Effector memory CD4-positive, alpha-beta T cell (primary cell): ENCODE measurements at places on chromosomes 6 and 20.

GRCh38 chr6:18845896-18846295, 458.7 kb downstream of the RNF144B start:
- H3K27ac ChIP-seq = no peak overlapping the region
- no peak for DNase-seq
- H3K27me3 ChIP-seq = no peaks in the 10 kb centered on the region

DNA sequence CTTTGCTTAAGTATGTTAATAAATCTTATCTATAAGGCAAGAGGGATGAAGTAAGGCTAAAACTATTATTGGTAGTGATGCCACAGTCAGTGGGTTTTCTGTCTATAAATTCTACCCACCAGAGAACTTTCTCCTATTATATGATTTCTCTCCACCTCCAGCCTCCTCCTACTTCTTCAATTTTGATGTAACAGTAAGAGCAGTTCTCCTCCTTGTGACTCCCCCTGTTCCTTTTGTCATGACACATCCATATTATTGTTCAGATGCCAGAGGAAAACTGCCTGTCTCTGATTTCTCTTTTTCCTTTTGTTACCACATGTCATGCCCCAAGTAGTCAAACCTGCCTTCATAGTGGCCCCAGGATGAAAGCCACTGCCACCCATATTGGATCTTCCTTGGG, 9.1 kb upstream of the RCAN2 start:
- H3K4me1 ChIP-seq = no peaks in the 10 kb centered on the region
- H3K36me3 ChIP-seq = no peaks in the 10 kb centered on the region
- H3K27ac ChIP-seq = no peak overlapping the region
- DNase-seq = no peak

DNA sequence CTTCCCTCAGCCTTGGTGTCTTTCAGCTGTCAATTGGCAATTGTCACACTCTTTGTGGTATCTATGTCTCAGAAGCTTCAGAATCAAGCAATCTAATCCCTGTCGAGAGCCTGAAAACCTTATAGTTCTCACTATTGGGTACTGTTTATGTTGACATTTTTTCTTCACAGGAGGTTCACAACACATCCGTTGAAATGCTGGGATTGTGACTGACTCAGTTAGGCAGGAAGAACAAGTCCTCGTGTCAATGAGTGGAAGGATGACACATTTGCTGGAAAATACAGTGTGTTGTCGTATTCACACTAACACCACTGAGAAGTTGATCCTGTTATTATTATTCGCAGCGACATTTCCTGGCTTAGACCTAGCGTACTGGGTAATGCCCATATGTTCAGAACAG, 163.9 kb upstream of the CITED2 start:
- peaks cover 29% of the 10 kb centered on the region for H3K4me1 ChIP-seq
- H3K36me3 ChIP-seq = no peaks in the 10 kb centered on the region
- H3K27ac ChIP-seq = no peak overlapping the region
- DNase-seq = no peak
- no peak overlapping the region for H3K4me3 ChIP-seq

DNA sequence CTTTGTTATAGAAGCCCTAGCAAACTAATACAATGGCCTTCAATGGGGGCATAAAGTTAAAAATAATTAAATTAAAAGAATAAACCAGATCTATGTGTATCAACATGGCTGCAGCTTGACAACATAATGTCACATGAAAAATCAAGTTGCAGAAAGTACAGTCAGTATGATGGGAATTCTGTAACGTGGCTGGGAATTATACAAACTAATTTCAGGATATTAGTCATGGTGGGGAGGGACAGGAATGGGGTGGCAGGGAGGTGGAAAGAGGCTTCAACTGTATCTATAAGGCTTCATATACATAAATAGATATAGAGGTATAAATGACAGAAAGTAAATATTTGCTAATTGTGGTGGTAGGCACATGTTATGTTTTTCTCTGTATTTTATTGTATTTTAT, 107.1 kb downstream of the UNC5CL start:
- no peak for DNase-seq
- H3K4me3 ChIP-seq = no peak overlapping the region
- no peaks in the 10 kb centered on the region for H3K36me3 ChIP-seq
- H3K27me3 ChIP-seq = no peaks in the 10 kb centered on the region
- no peak overlapping the region for H3K27ac ChIP-seq
- H3K4me1 ChIP-seq = no peaks in the 10 kb centered on the region

GRCh38 chr20:57390604-57391438, at the start of gene RBM38:
RBM38 (plus strand) TSS chr20:57391396; CDS start chr20:57391582, 186 bp downstream.
- DNase-seq = peak; percentile 68
- H3K4me3 ChIP-seq = peak within 1 kb of the TSS; percentile 85
- peaks cover 47% of the 10 kb centered on the region for H3K4me1 ChIP-seq
- peaks cover 27% of the 10 kb centered on the region for H3K36me3 ChIP-seq
- no peaks in the 10 kb centered on the region for H3K27me3 ChIP-seq

DNA sequence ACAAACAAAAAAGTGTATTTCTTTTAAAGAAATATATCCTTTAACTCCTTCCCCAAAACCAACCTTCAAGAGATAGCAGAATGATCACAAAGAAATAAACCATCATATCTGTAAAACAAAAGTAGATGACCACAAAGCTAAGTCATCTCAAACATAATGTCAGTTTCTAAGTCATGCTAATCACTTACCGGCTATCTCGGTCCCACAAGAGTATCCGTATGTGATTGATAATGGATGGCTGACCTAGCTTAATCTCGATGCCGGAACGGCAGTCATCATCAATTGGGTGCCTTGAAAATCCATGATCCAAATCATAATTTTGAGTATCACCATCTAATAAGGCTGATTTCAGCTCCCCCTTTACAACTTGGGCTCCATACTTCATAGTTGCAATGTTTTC, 59.7 kb downstream of the BTBD9 start:
- H3K4me3 ChIP-seq = no peak overlapping the region
- H3K36me3 ChIP-seq = peaks cover 16% of the 10 kb centered on the region
- DNase-seq = no peak
- no peaks in the 10 kb centered on the region for H3K4me1 ChIP-seq
- H3K27me3 ChIP-seq = no peaks in the 10 kb centered on the region
- no peak overlapping the region for H3K27ac ChIP-seq

DNA sequence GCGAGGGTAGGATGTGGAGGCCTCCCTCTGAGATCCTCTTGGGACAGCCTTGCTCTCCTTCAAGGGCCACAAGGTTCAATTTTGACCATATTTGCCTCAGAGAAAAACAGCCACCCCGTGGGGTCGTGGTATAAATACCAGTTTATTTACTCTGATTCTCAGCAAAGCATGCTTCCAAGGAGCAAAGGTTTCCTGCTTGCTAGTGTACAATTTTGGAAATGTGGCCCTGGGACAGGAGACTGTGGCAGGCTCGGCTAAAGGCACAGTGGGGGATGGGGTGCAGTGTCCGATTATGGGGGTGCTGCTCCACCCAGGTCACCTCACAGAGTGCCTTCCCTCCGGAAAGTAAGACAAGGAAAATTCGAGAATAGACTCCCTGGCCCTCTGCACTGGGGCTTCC, 31.1 kb downstream of the RBM38 start:
- peaks cover 3% of the 10 kb centered on the region for H3K4me1 ChIP-seq
- H3K27me3 ChIP-seq = no peaks in the 10 kb centered on the region
- no peak overlapping the region for H3K27ac ChIP-seq
- no peak for DNase-seq

- H3K27me3 ChIP-seq = no peaks in the 10 kb centered on the region
- DNase-seq = no peak
- H3K36me3 ChIP-seq = no peaks in the 10 kb centered on the region
- no peaks in the 10 kb centered on the region for H3K4me1 ChIP-seq
- H3K27ac ChIP-seq = no peak overlapping the region
- no peak overlapping the region for H3K4me3 ChIP-seq
These were observed 58.1 kb downstream of the NUS1 start for GRCh38 chr6:117733341-117733740.

DNA sequence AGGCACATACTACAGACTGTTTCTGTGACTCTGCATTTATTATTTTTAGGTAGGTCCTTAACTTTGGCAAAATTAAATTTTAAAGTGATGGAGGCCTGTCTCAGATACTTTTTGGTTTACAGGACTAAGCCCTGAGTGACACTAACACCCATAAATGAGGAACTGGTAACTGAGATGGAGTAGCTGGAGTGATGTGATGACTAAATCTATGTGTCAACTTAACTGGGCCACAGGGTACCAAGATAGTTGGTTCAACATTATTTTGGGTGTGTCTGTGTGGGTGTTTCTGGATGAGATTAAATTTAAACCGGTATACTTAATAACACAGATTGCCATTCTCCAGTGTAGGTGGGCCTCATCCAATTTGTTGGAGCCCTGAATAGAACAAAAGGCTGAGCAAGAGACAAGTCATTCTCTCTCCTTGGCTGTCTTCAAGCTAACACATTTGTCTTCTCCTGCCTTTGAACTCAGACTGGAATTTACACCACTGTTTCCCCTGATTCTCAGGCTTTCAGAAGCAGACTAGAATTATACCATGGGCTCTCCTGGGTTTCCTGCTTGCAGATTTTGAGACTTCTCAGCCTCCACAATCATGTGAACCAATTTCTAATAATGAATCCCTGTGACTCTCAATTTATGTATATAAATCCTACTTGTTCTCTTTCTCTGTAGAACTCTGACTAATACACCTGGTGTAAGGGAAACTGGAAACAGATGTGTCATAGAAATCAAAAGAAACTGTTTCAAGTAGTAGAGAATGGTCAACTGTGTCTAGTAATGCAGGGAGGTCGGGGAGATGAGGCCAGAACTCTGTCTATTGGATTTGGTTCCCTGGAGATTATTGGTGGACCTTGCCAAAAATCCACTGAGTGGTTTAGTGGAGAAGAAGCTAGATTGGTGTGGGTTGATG, 579.2 kb downstream of the EPM2A start:
- no peak for DNase-seq
- no peaks in the 10 kb centered on the region for H3K36me3 ChIP-seq

GRCh38 chr6:134434019-134434942, 116.4 kb upstream of the SGK1 start:
- no peak overlapping the region for H3K27ac ChIP-seq
- peaks cover 12% of the 10 kb centered on the region for H3K4me1 ChIP-seq
- DNase-seq = no peak
- no peaks in the 10 kb centered on the region for H3K27me3 ChIP-seq
- no peak overlapping the region for H3K4me3 ChIP-seq

- no peaks in the 10 kb centered on the region for H3K27me3 ChIP-seq
- H3K4me1 ChIP-seq = no peaks in the 10 kb centered on the region
- no peaks in the 10 kb centered on the region for H3K36me3 ChIP-seq
- no peak overlapping the region for H3K27ac ChIP-seq
These were observed 5.0 kb downstream of the DST start for GRCh38 chr6:56637640-56638039.

GRCh38 chr20:24742436-24742835, 206.6 kb upstream of the CST7 start:
- H3K4me3 ChIP-seq = no peak overlapping the region
- peaks cover 5% of the 10 kb centered on the region for H3K4me1 ChIP-seq
- no peaks in the 10 kb centered on the region for H3K27me3 ChIP-seq
- no peak for DNase-seq
- no peak overlapping the region for H3K27ac ChIP-seq

DNA sequence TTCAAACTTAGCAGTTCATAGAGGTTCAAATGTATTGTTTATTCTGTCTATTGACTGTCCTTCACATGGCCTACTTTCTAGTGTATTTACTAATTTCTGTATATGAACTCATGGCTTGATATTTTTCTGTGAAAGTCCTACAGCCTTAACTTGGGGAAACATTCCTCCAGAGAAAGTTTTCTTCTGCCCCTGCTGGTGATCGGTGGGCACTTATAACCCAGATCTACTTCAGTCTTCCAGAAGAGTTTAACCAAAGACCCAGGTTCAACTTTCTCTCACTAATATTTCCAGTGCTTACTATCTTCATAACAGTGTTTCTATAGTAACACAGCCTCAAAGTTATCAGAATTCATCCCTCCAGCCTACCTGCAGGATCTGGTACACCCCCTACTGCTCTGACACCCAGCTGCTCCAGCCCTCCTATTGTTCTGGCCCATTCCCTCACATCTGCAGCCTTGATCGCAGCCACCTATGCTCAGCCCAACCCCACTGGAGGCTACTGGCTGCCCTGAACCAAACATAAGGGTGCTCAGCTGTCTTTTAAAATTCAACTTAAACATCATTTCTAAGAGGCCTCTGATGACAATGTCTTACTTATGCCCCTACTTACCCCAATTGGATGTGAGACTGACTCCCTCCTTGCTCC, 72.3 kb downstream of the TBX18 start:
- H3K36me3 ChIP-seq = no peaks in the 10 kb centered on the region
- H3K4me3 ChIP-seq = no peak overlapping the region
- DNase-seq = no peak

GRCh38 chr6:112984899-112985298, 637.8 kb downstream of the RFPL4B start:
- no peaks in the 10 kb centered on the region for H3K27me3 ChIP-seq
- no peaks in the 10 kb centered on the region for H3K36me3 ChIP-seq
- no peak overlapping the region for H3K4me3 ChIP-seq
- no peak for DNase-seq
- no peaks in the 10 kb centered on the region for H3K4me1 ChIP-seq
- H3K27ac ChIP-seq = no peak overlapping the region

DNA sequence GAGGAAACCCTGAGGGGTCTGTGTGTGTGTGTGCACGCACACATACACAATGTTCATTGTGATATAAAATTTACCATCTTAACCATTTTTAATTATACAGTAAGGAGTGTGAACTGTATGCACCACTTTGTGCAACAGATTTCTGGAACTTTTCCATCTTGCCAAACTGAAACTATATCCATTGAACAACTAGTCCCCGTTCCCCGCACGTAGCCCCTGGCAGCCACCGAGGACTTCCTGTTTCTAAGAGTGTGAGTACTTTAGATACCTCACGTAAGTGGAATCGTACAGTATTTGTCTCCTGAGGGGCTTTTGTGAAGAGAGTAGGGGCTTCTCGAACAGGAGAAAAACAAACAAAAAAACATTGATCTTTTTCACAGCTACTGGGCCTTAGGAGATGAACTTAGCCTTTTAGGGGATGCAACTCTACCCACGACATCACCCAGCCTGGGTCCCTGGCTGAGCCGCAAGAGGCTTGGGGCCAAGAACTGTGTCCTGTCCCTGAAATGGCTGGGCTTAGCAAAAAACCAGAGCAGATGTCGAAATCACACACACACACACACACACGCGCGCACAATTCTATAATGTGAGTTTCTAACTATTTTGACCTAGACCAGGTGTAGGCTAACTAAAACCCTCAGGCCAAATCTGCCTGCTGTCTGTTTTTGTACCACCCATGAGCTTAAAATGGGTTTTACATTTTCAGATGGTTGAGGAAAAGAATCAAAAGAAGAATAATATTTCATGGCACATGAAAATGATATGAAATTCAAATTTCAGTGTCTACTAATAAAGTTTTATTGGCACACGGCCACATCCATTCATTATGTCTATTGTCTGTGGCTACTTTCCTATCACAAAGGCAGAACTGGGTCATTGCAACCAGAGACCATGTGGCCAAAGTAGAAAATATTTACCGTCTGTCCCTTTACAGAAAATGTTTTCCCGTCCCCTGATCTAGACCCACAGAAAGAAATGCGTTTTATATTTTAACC, 144.2 kb downstream of the EYA2 start:
- H3K4me3 ChIP-seq = no peak overlapping the region
- no peaks in the 10 kb centered on the region for H3K36me3 ChIP-seq
- H3K27me3 ChIP-seq = no peaks in the 10 kb centered on the region
- H3K4me1 ChIP-seq = no peaks in the 10 kb centered on the region
- H3K27ac ChIP-seq = no peak overlapping the region

GRCh38 chr6:47141963-47142362, 99.8 kb upstream of the ADGRF1 start:
- no peaks in the 10 kb centered on the region for H3K4me1 ChIP-seq
- H3K36me3 ChIP-seq = no peaks in the 10 kb centered on the region
- DNase-seq = no peak
- H3K4me3 ChIP-seq = no peak overlapping the region
